NCI-H774 (cell line): ENCODE measurements at places on chromosomes 1 and 21.
A peak's percentile ranks its signal among the peaks of the same experiment; 100 is the strongest.

GRCh38 chr1:234234199-234234598 is 139.1 kb upstream of the COA6 start:
- DNase-seq = no peak

DNA sequence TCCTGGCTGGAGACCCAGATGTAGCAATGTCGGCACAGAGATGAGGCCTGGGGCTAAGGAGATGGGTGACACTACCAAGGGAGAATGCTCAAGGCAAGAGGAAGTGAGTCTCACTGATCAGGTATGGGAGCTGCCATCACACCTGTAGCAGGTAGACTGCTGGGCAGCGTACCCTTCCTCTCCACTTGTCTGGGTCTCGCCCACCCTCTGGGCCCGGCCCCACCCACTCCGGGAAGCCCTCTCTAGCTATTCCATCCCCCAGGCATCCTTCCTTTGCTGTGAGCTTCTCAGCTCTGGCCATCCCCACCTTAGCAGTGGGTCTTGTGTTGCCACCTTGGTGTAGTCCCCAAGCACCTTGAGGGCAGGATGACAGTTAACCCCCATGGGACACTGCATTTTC is 87.7 kb upstream of the EDN2 start:
- no peak for DNase-seq

- DNase-seq = no peak
These were observed 139.5 kb upstream of the SAMSN1 start for GRCh38 chr21:14685568-14685967.

DNA sequence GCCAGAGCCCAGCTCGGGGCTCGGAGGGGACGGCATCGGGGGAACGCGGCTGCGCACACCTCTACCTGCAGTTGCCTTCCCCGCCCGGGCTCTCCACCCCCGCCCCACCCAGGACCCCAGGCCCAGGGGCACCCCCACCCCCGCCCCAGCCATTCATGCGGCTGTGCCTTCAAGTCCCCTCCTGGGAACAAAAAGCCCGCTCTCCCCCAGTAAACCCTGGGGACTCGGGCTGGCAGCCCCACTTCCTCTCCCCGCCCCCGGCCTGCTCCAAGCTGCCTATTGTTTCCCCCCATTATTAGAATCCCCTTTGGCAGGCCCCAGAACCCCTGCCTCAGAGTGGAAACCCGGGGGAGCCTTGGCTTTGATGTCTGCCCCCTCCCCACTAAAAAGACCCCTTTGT is 18.0 kb downstream of the MEGF6 start:
- no peak for DNase-seq

DNA sequence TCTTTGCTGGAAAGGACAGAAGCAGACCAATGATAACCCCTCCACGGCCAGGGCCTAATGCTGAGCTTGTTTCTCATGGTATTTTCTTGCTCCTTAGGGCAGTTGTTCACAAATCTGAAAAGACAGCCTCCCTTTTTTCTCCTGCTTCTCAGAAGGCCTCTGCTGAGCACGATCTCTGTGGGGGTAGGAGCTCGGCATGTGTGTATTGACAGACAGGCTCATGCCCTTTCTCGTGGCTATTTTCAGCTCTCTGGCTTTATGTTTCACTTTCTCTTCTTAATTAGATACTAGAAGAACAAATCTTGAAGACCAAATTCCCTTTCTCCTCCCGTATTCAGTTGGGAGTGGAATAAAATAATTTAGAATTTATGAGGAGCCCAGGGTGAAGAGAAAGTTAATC is 768 bp upstream of the RIIAD1 start:
- DNase-seq = no peak

GRCh38 chr1:15272009-15272781 is 25.2 kb downstream of the FHAD1 start:
- no peak for DNase-seq

DNA sequence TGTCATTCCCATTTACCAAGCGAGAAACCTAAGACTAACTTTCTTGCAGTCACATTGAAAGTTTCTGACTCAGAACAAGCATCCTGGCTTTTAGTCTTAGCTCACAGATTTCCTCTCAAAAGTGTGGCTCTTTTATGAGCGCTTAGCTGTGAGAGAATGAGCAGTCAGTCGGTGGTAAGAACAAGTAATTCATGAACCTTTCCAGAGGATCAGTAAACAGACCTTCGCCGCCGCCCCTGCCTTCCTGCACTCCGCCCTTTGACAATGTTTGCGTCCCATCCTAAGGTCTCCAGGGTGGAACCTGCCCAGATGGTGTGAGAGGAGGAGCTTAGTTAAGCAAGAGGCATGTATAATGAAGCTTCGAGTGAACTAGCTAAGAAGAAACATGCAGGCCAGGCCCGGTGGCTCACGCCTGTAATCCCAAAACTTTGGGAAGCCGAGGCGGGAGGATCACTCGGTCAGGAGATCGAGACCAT is 142.4 kb downstream of the GLUL start:
- no peak for DNase-seq

- DNase-seq = no peak
These were observed 123.2 kb downstream of the ADSS2 start for GRCh38 chr1:244328476-244328875.

DNA sequence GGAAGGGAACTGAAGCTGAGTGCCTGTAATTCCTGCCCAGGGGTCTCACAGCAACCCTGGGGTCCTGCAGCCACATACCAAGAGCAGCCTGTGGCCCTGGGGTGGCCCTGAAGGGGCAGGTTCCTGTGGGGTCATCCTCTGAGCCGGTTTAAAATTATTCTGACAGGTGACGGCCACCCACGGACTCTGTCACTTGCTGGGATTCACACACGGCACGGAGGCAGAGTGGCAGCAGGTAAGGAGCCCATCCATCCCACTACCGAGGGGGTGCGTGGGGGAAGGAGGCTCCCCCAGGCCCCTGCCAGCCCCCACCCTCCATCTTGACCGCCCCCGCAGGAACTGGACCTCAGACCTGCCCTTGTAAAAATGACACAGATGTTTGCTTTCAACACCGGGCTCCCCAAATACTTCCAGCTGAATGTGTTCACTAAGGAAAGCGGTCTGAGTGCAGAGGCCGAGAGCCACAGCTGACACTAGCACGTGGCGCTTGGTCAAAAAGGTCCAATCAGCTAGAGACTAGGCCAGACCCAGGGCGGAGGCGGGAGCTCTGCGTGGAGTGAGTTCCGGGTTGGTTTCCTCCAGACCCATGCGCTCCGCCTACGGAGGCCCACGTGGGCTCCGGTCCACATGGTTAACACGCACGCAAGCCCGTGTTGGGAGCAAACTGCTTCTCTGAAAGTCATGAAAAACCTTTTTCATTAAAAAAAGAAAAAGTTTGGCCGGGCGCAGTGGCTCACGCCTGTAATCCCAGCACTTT is 10.0 kb downstream of the YBEY start:
- DNase-seq = peak; percentile 1

DNA sequence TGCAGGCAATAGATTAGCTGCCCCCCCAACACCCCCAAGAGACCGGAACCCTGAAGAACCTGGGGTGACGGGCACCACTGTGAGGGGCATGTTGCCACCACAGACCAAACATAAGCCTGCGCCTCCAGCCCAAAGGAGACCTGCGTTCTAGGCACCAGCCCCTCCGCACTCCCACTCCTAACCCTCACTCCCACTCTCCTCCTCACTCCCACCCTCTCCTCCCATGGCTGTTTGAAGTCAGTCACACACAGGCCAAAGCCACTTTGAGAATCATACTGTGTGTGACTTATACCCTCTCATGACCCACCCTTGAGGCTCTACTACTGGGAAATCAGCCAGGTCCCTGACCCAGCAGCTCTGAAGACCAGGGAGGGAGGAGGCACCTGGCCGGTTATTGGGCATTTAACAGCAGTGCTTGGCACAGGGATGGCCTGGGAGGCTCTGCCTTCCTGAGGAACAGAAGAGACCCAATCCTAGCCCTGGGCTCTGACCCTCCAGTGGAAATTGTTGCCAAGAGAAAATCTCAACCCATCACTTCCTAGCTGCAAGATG is 43.5 kb downstream of the FBXO2 start:
- no peak for DNase-seq

GRCh38 chr1:109351457-109351856 is 44.6 kb upstream of the MYBPHL start:
- no peak for DNase-seq

GRCh38 chr1:226606311-226607267 is 58.0 kb downstream of the STUM start:
- DNase-seq = no peak

- no peak for DNase-seq
These were observed 258.7 kb upstream of the AJAP1 start for GRCh38 chr1:4395676-4396075.

GRCh38 chr1:179190861-179191260 is 38.6 kb downstream of the ABL2 start:
- DNase-seq = no peak

DNA sequence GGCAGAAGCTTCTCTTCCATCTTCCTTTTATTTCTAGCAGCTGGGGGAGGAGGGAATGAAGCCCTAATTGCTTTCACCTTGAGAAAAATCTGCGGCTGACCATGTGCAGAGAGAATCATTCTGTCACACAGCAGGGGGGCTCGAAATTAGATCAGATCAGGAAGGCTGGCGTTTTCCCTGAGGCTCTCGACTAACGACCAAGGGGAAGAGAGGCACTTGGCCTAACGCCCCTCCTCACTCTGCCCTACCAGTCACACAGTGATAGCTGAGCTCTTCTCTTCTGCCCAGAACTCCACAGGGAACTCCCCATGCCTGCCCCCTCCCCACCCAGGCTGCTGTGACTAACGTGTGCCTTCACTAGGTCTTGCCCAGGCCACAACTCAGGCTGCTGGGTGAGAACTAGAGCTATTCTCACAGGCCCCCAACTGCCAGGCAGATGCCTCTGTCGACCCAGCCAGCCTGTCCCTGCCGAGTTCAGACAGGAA is 26.5 kb upstream of the KHDRBS1 start:
- DNase-seq = no peak

DNA sequence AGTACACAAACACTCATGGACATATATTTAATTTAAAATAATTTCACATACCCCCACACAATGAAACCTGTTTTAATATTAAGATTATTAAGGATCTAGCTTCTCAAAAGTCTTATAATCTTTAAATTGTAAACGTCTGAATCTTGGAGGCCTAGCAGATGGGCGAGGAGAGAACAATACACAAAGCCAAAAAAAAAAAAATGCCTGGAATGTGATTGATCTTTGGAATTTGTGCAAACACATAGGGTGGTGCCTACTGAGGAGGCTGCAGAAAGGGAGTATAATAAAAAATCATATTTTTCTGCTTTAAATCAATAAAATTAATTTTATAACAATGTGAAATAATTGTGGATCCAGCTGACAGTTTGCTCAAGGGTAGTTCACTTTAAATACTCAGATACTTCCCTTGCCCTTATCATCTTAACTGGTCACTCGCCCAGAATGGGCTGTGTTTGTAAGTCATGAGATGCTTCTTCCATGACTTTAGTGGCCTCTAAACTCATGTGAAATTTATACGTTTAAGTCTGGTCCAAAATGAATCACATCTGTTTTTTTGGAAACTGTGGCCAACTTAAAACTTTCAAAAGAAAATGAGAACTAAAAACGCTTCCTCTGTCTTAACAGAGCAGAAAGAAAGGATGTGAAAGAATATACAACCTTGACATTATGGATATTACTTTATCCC is 802.8 kb upstream of the CXADR start:
- no peak for DNase-seq

DNA sequence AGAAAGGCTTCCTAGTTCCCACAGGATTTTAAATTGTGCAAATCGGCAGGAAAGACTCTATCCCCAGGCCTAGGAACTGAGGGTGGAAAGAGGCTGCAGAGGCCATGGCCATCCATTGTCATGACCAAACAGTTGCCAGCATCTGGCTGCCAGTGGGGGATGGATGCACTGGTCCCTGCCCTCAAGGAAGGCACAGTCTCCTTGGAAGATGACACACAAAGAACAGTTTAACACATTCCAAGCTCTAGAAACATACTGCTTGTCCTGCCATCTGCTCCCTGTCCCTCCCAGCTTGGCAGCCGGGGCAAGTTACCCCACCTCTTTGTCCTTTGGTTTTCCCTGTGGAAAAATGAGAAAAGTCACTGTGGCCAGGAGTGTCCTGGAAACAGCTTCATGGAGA is 83.2 kb downstream of the BCAR3 start:
- no peak for DNase-seq

- no peak for DNase-seq
These were observed 9.3 kb upstream of the IGFN1 start for GRCh38 chr1:201181323-201181722.

GRCh38 chr1:199116488-199116887 is 477.6 kb downstream of the PTPRC start:
- no peak for DNase-seq

GRCh38 chr21:44708213-44708865 is 3.0 kb downstream of the TSPEAR start:
- no peak for DNase-seq

DNA sequence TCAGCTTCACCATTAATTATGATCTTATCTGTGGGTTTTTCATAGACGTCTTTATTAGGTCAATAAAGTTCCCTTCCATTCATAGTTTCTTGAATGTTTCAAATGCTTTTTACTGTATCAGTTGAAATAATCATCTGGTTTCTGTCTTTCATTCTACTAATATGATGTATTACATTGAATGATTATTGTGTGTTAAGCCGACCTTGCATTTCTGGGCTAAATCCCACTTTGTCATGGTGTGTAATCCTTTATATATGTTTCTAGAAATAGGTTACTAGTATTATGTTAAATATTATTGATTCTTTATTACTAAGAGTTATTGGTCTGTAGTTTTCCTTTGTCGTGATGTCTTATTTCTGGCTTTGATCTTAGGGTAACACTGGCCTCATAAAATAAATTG is 134.9 kb downstream of the FASLG start:
- no peak for DNase-seq

DNA sequence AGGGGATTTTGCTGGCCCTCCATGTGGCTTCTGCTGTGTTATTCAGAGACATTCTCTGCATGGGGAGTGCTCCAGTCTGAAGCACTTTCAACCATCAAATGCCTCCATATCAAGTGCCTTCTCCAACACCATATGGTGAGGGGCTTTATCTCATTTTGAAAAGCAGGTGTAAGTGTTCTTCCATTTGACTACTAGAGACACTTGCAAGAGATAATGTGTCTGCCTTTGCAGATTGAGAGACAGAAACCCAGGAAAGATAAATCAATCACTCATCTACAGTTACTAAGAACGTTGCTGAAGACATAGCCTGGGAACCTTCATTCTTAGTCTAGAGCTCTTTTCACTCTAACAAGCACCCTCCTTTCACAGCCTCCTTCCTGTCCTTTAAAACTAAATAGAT is 29.5 kb upstream of the REG4 start:
- no peak for DNase-seq
